Panc1 (cell line): ENCODE measurements at places on chromosomes 2 and 18.

- no peak overlapping the region for H3K27ac ChIP-seq
- no peaks in the 10 kb centered on the region for H3K27me3 ChIP-seq
- H3K36me3 ChIP-seq = peaks cover 8% of the 10 kb centered on the region
- no peak for DNase-seq
- H3K4me1 ChIP-seq = no peaks in the 10 kb centered on the region
These were observed 45.5 kb upstream of the FRZB start for GRCh38 chr2:182911813-182912517.

DNA sequence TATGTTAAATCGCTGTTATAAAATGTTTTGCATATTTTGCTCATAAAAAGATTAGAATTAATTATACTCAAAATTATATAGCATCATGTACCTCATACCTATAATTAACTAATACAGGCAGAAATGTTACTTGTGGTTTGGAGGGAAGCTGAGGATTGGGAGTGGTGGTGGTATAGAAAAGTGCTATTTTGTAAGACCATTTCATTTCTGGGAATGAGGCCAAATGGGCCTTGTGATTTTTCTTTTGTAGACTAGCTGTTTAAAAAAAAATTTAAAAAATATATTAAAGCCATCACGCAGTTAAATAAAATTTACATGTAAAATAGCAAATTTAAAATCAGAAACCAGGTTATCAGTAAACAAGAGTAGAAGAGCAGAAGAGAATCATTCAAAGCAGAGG lies 560.8 kb upstream of the FAM98A start:
- H3K27me3 ChIP-seq = no peaks in the 10 kb centered on the region
- no peak overlapping the region for H3K4me3 ChIP-seq
- no peaks in the 10 kb centered on the region for H3K36me3 ChIP-seq
- DNase-seq = no peak

DNA sequence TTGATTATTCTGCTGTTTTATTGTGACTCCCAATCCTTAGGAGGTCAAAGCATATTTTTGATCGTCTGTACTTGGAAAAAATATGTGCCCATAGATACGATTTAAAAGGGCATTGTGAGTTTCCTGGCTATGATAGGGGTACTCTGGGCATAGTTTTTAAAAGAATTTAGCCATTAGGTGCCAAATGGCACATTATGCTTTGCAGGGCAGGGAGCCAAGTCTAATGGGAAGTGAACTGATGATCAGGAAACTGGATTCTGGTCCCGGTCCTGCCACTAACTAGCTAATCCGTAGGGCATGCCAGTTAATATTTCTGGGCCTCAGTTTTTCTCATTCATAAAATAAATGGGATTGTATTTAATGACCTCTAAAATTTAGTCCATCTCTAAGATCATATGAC lies 189.3 kb downstream of the LTBP1 start:
- H3K27me3 ChIP-seq = no peaks in the 10 kb centered on the region
- DNase-seq = no peak
- no peaks in the 10 kb centered on the region for H3K36me3 ChIP-seq
- H3K4me3 ChIP-seq = peak overlapping the region; percentile 40; the same call in 1 of the 2 replicates
- H3K27ac ChIP-seq = no peak overlapping the region

GRCh38 chr2:142502402-142502801 lies 371.6 kb upstream of the LRP1B start:
- H3K27me3 ChIP-seq = no peaks in the 10 kb centered on the region
- no peaks in the 10 kb centered on the region for H3K4me1 ChIP-seq
- no peak overlapping the region for H3K4me3 ChIP-seq
- DNase-seq = no peak
- no peaks in the 10 kb centered on the region for H3K36me3 ChIP-seq

- peaks cover 12% of the 10 kb centered on the region for H3K27me3 ChIP-seq
- H3K27ac ChIP-seq = no peak overlapping the region
- no peaks in the 10 kb centered on the region for H3K36me3 ChIP-seq
- H3K4me3 ChIP-seq = no peak overlapping the region
- peak; percentile 22 for DNase-seq
These were observed 304.7 kb downstream of the FBXO15 start for GRCh38 chr18:73842795-73843394.

GRCh38 chr2:113114224-113114945 lies 13.0 kb upstream of the IL1RN start:
- no peaks in the 10 kb centered on the region for H3K4me1 ChIP-seq
- no peaks in the 10 kb centered on the region for H3K36me3 ChIP-seq
- no peaks in the 10 kb centered on the region for H3K27me3 ChIP-seq
- H3K27ac ChIP-seq = no peak overlapping the region

- no peak for DNase-seq
- H3K36me3 ChIP-seq = no peaks in the 10 kb centered on the region
- H3K27ac ChIP-seq = no peak overlapping the region
- no peaks in the 10 kb centered on the region for H3K27me3 ChIP-seq
- H3K4me1 ChIP-seq = peaks cover 3% of the 10 kb centered on the region; the same call in 1 of the 2 replicates
These were observed 135.8 kb upstream of the HAAO start for GRCh38 chr2:42928161-42928691.

GRCh38 chr2:237598468-237599208 lies 8.1 kb upstream of the RAB17 start:
- no peaks in the 10 kb centered on the region for H3K36me3 ChIP-seq
- DNase-seq = no peak
- peak overlapping the region; percentile 35; the same call in 1 of the 2 replicates for H3K27ac ChIP-seq
- H3K27me3 ChIP-seq = no peaks in the 10 kb centered on the region

DNA sequence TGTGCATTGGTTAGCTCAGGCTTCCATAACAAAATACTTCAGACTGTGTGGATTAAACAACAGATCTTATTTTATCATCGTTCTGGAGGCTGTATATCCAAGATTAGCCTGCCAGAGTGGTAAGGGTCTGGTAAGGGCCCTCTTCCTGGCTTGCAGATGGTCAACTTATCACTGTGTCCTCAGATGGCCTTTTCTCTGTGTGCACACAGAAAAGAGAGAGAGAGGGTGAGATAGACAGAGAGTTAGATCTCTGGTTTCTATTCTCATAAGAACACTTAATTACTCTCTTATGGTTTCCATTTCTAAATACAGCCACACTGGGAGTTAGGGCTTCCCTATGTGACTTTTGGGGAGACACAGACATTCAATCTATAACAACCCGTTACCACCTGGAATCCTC lies 1003.5 kb downstream of the TSN start:
- H3K4me3 ChIP-seq = no peak overlapping the region
- no peaks in the 10 kb centered on the region for H3K27me3 ChIP-seq
- no peaks in the 10 kb centered on the region for H3K36me3 ChIP-seq
- H3K4me1 ChIP-seq = no peaks in the 10 kb centered on the region

DNA sequence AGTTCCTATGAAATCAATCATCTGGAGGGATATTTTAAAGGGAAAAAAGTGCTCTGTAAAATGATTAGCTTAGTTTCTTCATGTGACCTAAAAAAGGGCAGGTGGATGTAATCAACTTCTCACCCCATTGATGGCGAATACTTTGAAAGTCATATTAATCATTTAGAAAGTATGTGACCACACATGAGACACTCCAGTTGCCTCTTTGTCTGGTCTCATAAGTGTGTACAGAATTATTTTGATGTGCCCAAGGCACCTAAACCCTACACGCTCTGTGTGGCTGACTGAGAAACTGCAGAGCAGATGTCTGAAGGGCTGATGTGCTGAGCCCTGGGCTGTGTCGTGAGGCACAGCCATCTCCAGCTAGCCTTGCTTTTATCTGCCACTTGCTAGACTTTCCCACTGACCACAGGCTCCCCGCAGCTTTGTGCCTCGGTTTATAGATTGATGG lies 26.9 kb downstream of the SGPP2 start:
- no peaks in the 10 kb centered on the region for H3K27me3 ChIP-seq
- no peaks in the 10 kb centered on the region for H3K36me3 ChIP-seq
- H3K4me3 ChIP-seq = no peak overlapping the region
- DNase-seq = no peak
- H3K27ac ChIP-seq = no peak overlapping the region

GRCh38 chr18:25898965-25899364 lies 191.4 kb downstream of the SS18 start:
- no peaks in the 10 kb centered on the region for H3K27me3 ChIP-seq
- DNase-seq = no peak
- H3K36me3 ChIP-seq = no peaks in the 10 kb centered on the region
- H3K27ac ChIP-seq = no peak overlapping the region
- H3K4me1 ChIP-seq = no peaks in the 10 kb centered on the region

- H3K27ac ChIP-seq = no peak overlapping the region
- DNase-seq = no peak
- no peaks in the 10 kb centered on the region for H3K27me3 ChIP-seq
- H3K36me3 ChIP-seq = no peaks in the 10 kb centered on the region
These were observed 132.2 kb upstream of the RNF152 start for GRCh38 chr18:62024983-62025382.

DNA sequence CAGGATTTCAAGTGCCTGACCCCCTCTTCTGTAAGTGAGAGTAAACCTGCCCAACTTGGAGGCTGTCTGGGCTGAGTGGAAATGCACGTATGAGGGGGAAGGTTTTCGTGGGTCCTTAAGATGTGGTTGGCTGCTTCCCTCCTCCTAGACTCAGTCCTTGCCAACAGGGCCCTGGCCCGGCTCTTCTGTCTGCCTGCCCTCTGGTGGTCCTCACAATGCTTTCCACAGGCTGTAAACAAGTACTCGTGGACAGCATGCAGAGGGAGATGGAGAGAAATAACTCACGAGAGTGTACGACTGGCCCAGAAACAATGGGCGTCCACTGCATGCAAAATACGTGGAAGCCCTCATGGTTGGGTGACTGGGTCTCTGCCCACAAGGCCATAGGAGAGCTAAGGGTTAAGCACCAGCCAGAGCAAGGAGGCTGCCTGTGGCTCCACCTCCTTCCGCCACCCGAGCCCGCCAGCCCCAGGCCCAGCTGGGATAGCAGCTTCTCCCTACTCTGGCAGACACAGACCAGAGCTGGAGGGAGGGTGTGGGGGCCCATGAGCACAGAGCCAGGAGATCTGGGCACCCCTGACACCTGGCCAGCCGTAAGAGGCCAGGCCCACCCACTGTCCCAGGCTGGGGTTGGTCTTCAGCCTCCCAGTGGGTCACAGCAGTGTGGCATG lies 17.0 kb upstream of the ARHGEF4 start:
- 0 out of 2 replicates have a peak, but pooled peaks cover 2% of the 10 kb centered on the region for H3K27me3 ChIP-seq
- DNase-seq = no peak
- no peaks in the 10 kb centered on the region for H3K36me3 ChIP-seq
- no peak overlapping the region for H3K4me3 ChIP-seq
- H3K4me1 ChIP-seq = no peaks in the 10 kb centered on the region

- H3K36me3 ChIP-seq = no peaks in the 10 kb centered on the region
- DNase-seq = no peak
- no peak overlapping the region for H3K27ac ChIP-seq
- H3K27me3 ChIP-seq = peaks cover 2% of the 10 kb centered on the region; the same call in 1 of the 2 replicates
These were observed 80.6 kb downstream of the NRP2 start for GRCh38 chr2:205762881-205763280.

- H3K36me3 ChIP-seq = no peaks in the 10 kb centered on the region
- no peak overlapping the region for H3K4me3 ChIP-seq
- DNase-seq = no peak
- H3K27me3 ChIP-seq = no peaks in the 10 kb centered on the region
These were observed 62.6 kb downstream of the EMX1 start for GRCh38 chr2:72979896-72980295.

DNA sequence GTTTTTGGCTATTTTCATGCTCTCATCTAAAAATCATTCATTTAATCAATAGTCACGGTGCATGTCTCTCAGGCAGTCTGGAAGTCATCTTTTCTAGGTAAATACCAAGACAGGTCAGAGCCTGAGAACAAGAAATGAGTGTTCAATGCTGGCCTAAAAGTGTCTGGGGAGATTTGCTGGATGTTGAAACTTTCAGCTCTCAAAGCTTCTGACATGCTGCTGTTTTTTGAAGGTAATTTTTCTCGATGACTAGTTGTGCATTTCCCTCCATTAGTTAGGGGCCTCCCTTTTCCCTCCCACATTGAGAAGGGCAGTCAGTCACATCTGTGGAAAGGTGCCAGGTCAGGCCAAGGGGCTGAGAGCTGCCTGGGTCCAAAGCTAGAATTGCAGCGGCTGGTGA lies 115.6 kb downstream of the LPIN1 start:
- H3K27me3 ChIP-seq = no peaks in the 10 kb centered on the region
- no peak for DNase-seq
- H3K27ac ChIP-seq = no peak overlapping the region
- no peak overlapping the region for H3K4me3 ChIP-seq
- H3K4me1 ChIP-seq = peaks cover 2% of the 10 kb centered on the region; the same call in 1 of the 2 replicates

GRCh38 chr2:64637931-64638330 lies 15.8 kb downstream of the SERTAD2 start:
- H3K27ac ChIP-seq = no peak overlapping the region
- H3K4me3 ChIP-seq = no peak overlapping the region
- no peaks in the 10 kb centered on the region for H3K27me3 ChIP-seq
- H3K36me3 ChIP-seq = no peaks in the 10 kb centered on the region; the same call in 1 of the 2 replicates
- peaks cover 56% of the 10 kb centered on the region for H3K4me1 ChIP-seq

GRCh38 chr18:72360634-72361033 lies 183.5 kb downstream of the CBLN2 start:
- no peaks in the 10 kb centered on the region for H3K4me1 ChIP-seq
- no peaks in the 10 kb centered on the region for H3K27me3 ChIP-seq
- no peak for DNase-seq
- H3K36me3 ChIP-seq = no peaks in the 10 kb centered on the region
- no peak overlapping the region for H3K4me3 ChIP-seq

DNA sequence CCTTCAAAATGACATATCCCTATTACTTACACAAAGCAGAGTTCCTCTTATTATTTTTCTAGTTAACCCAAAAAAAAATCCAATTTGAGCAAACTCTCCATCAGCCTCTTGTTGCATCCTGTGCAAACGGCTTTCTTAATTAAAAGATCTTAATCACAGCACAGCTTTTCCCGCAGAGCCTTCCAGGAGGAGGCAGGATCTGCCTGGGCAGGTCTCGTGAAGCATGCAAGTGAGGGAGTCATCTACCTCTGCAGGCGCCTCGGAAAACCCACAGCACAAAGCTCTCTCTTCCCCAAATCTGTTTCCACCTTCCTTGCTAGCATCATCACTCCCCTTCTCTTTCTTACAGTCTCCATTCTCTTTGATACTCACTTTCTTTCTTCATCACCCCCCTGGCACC lies 100.4 kb downstream of the EN1 start:
- H3K36me3 ChIP-seq = no peaks in the 10 kb centered on the region
- H3K4me3 ChIP-seq = no peak overlapping the region
- DNase-seq = no peak
- H3K27ac ChIP-seq = no peak overlapping the region
- no peaks in the 10 kb centered on the region for H3K27me3 ChIP-seq

- H3K4me1 ChIP-seq = no peaks in the 10 kb centered on the region
- H3K27ac ChIP-seq = no peak overlapping the region
- H3K27me3 ChIP-seq = no peaks in the 10 kb centered on the region
These were observed 103.5 kb downstream of the ANKRD44 start for GRCh38 chr2:197207106-197207505.

DNA sequence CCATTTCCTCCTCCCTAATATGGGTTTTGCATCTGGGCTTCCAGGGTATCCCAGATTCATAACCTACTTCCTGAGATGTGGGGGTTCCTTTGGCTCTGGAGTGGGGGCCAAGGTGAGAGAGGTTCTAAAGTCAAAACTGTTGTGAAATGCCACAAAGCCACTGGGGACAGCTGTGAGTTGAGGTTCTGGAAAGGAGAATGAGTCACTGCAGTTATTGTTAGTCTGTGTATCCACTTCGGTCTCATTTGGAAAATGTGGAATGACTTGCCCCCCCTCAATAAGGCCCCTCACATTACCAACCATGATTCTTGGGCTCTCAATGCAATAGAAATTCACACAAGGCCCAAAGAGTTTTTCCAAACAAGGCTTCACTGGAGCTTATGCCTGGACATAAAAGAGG lies 51.1 kb upstream of the LGALSL start:
- H3K27me3 ChIP-seq = no peaks in the 10 kb centered on the region
- no peaks in the 10 kb centered on the region for H3K4me1 ChIP-seq
- no peak overlapping the region for H3K27ac ChIP-seq
- no peak overlapping the region for H3K4me3 ChIP-seq
